ENCODE measurements at places on chromosomes 6 and 20. TPM values are rescaled to one million over a fixed set of nuclear protein-coding genes. Genes with fewer than 3 reads are reported as not detected.

DNA sequence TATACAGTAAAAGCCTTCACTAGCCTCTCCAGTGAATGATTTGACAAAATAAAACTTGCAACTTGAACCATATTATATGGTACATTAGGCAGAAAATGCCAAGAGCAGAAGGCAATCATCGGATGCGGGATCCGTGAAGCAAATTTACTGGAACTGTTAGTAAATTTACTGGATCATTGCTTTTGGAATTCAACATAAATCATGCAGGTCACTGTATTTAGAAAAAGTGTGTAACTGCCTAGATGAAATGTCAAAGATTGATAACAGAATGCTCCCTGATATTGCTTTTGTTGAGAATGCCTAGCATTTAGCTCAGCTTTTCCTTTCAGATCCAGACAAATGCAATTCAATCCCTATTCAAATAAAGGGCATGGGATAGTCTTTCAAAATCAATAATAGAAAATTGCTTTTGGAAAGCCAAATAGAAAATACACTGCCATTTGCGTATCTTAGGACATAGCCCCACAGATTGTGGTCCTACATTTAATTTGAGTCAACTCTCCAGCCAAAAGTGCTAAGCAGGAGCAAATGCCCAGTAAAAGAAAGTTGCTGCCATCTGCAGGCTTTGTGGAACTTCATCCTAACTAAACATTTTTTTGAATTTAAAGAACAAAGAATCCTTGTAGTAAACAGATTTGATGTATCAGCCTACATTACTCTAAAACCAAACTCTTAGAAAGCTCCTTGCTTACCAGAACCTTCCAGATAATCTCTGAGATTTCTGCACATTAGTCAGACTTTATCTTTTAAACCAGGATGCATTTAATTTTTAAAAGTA is 109.5 kb upstream of the HSF2 start:
- H3K4me3 ChIP-seq, result no peak overlapping the region
- DNase-seq, result no peak
- no peaks in the 10 kb centered on the region for H3K36me3 ChIP-seq
- no peaks in the 10 kb centered on the region for H3K4me1 ChIP-seq
- H3K27me3 ChIP-seq, result no peaks in the 10 kb centered on the region

DNA sequence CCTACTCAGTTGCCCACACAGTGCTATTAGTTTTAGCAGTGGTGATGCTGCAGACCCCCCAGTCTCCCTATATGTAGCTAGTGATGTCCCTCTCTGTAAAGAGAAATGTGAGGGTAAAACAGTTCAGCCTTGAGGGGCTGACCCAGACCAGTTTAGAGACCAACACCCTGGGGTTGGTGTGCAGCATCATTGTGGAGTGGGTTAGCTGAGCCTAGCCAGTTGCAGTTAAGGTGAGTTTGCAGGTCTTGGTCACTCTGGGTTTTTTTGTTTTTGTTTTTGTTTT is 401 bp upstream of the B3GALT4 start:
- peak overlapping the region; percentile 84 for H3K27ac ChIP-seq
- peaks cover 77% of the 10 kb centered on the region for H3K36me3 ChIP-seq
- no peaks in the 10 kb centered on the region for H3K27me3 ChIP-seq
- H3K4me1 ChIP-seq, result peaks cover 35% of the 10 kb centered on the region
- DNase-seq, result no peak
- H3K4me3 ChIP-seq, result peak overlapping the region; percentile 98

GRCh38 chr6:101380897-101381630 is 12.4 kb upstream of the GRIK2 start:
- no peak overlapping the region for H3K27ac ChIP-seq
- no peaks in the 10 kb centered on the region for H3K4me1 ChIP-seq
- DNase-seq, result no peak
- no peak overlapping the region for H3K4me3 ChIP-seq
- no peaks in the 10 kb centered on the region for H3K27me3 ChIP-seq

DNA sequence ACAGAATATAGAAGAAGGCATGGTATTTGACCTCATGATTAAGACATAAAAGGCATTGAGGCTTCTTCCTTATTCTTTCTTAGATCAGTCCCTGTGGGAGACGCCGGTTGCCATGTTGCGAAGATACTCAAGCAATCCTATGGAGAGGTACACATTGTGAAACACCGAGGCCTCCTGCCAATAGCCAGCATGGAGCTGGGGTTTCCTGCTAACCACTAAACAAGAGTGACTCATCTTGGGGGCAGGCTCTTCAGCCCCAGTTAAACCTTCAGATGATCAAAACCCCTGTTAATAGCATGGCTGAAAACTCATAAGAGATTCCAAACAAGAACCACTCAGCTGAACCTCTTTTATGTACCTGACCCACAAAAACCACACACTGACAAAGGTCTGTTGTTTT is 478.8 kb downstream of the CD83 start:
- no peak for DNase-seq
- peaks cover 5% of the 10 kb centered on the region for H3K4me1 ChIP-seq
- H3K36me3 ChIP-seq, result peaks cover 8% of the 10 kb centered on the region
- H3K27me3 ChIP-seq, result no peaks in the 10 kb centered on the region
- H3K27ac ChIP-seq, result no peak overlapping the region

DNA sequence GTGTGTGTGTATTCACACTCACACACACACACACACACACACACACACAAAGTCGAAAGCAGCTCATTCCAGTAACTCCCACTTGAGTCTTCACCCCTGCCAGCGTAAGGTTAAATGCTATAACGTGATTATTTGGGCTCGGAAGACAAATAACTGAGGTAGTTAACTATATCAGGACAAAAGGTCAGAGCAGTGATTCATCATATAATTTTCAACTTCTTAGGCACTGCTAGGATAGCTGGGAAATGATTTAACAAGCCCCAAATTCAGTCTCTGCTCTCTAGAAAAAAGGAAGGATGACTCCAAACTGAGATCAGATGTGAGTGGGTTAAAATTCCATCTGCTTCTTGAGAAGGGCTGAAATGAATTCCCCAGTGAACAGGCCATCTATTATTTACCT is 30.7 kb downstream of the HDGFL1 start:
- H3K27ac ChIP-seq, result no peak overlapping the region
- no peak overlapping the region for H3K4me3 ChIP-seq
- H3K36me3 ChIP-seq, result no peaks in the 10 kb centered on the region

GRCh38 chr6:166599205-166599604 is 12.7 kb upstream of the RAMACL start:
- H3K4me3 ChIP-seq, result no peak overlapping the region
- H3K27ac ChIP-seq, result no peak overlapping the region
- H3K36me3 ChIP-seq, result no peaks in the 10 kb centered on the region
- no peak for DNase-seq
- peaks cover 3% of the 10 kb centered on the region for H3K27me3 ChIP-seq
- peaks cover 3% of the 10 kb centered on the region for H3K4me1 ChIP-seq

- no peak overlapping the region for H3K4me3 ChIP-seq
- H3K27ac ChIP-seq, result no peak overlapping the region
- H3K27me3 ChIP-seq, result peaks cover 2% of the 10 kb centered on the region
- peaks cover 5% of the 10 kb centered on the region for H3K4me1 ChIP-seq
- H3K36me3 ChIP-seq, result no peaks in the 10 kb centered on the region
- DNase-seq, result no peak
Observed at GRCh38 chr6:134457941-134458340, 140.0 kb upstream of the SGK1 start.

- DNase-seq, result no peak
- peaks cover 26% of the 10 kb centered on the region for H3K4me1 ChIP-seq
- no peak overlapping the region for H3K4me3 ChIP-seq
- H3K27me3 ChIP-seq, result no peaks in the 10 kb centered on the region
- peaks cover 45% of the 10 kb centered on the region for H3K36me3 ChIP-seq
Observed at GRCh38 chr6:150897400-150897943, 32.0 kb downstream of the MTHFD1L start.

Gene PRRT1
- not detected for total RNA-seq
